ENCODE measurements at places on chromosomes 4 and X.

- no peak for DNase-seq
Observed at GRCh38 chr4:89538886-89539285, 231.3 kb upstream of the GPRIN3 start.

- no peak for DNase-seq
Observed at GRCh38 chr4:99649778-99650177, 7.8 kb downstream of the C4orf54 start.

DNA sequence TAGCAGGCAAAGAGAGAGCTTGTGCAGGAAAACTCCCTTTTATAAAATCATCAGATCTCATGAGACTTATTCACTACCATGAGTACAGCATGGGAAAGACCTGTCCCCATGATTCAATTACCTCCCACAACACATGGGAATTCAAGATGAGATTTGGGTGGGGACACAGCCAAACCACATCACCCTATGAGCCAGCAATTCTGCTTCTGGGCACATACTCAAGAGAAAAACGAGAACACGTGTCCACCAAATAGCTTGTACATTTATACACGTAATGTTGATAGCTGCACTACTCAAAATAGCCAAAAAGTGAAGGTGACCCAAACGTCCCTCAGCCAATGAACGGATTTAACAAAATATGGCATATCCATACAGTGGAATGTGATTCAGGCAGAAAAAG is 94.5 kb upstream of the DHRSX start:
- no peak for DNase-seq

DNA sequence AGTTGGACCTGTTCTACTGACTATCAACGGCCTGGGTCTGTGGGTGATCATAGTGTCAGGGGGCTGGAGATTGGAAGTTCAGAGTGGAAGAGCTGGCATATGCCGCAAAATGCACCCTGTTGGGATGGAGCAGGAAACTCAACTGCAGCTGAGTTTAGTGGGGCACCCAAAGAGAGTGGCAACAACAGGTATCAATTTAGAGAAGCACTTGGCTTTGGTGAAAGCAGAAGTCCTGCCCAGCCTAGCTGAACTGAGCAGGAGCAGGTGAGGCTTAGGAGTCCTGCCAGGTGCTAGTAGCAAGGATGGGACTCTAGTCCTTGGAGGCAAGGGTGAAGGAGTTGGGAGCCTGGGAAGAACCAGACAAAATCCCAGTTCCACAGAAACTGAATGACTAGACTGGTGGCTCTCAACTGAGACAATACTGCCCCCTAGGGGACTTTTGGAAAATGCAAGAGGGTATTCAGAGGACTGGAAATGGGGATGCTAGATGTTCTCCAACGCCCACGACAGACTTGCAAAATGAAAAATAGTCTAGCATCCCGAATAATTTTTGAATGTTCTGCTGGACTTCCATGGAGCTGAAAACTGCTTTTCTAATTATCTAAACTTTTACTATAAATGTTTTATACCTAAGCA is 49.4 kb downstream of the RTL9 start:
- no peak for DNase-seq

DNA sequence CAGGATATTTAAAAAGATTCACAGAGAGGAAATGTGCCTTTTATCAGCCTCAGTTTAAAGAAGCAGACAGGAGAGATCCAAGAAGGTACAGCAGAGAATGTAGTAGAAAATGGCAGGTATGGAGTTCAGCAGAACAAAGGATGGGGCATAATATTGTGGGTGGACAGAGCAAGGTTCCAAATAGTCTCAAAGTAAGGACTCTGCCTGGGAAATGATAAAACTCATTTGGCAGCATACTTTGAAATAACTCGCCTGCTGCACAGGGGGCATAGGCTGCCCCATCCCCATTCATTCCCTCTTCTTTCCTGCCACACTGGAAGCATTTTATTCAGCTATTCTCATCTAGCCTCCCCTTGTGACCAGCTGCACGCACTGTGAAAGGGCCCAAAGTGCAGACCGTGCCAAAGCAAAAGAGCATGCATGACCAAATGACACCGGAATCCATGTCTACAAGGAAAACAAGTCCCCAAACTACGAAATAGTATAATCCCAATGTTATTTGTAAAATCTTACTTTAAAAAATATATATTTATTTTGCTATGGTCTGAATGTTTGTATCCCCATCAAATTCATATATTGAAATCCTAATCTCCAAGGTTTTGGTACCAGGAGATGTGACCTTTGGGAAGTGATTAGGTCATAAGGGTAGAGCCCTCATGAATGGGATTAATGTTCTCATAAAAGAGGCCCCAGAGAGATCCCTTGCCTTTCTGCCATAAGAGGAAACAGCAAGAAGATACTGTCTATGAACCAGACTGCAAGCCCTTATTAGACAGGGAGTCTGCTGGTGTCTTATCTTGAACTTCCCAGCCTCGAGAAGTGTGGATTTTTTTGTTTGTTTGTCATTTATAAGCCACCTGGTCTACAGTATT is 77.4 kb upstream of the PRSS48 start:
- no peak for DNase-seq

Data from GDM1 (cell line).